ENCODE measurements at places on chromosomes 12 and 14. TPM values are rescaled to one million over a fixed set of nuclear protein-coding genes. Genes with fewer than 3 reads are reported as not detected.

The LHX5 gene
- not detected for total RNA-seq

The AMN1 gene
- total RNA-seq: 5.6 TPM

The SLC38A2 gene
- 249 TPM for total RNA-seq

The KRT6A gene
- total RNA-seq: not detected

The SCNN1A gene
- 2.2 TPM for total RNA-seq

The MEG3 gene
- not detected for total RNA-seq

The SLCO1B3 gene
- not detected for total RNA-seq

DNA sequence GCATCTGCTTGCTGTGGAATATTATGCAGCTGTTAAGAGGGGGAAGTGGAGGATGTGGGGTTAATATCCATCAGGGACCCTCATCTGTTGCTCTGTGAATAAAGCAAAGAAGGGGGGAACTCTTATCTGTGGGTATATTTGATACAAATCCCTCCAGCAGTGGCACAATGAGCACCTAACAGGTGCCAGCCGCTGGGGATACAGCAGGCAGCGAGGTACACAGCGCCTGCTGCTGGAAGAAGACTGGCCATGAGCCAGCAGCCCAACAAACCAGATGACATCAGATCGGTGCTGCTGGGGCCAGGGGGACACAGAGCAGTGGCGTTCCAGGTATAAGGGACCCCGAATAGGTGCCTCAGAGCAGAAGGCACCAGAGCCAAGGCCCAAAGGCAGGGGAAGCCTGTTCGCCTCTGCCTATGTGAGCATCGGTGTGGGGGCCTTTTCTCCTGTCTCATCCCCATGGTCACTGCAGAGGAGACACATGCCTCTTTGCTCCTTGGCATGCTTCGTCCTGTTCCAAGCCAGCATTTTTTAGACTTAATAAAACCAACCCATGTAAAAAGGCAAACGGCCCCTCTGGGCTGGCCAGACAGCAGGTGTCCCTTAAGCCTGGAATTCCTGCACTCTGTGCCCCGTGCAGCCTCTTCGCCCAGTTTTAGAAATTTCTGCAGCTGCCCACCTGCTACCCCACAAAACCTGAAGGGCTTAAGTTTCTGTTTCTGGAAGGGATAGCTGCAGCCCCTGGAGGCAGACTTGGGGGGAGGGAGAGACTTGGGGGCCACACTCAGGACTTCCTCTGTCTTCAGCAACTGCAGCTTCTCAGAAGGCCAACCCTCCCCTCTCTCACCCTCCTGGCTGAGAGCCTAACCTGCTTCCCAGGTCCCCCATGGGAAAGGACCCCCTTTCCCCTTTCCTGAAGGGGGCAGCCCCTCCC, 1.6 kb upstream of the CKB start:
- no peak for DNase-seq
- peaks cover 14% of the 10 kb centered on the region for H3K27me3 ChIP-seq
- H3K4me1 ChIP-seq: peaks cover 13% of the 10 kb centered on the region
- H3K27ac ChIP-seq: no peak overlapping the region
- H3K4me3 ChIP-seq: peak overlapping the region; percentile 74

GRCh38 chr12:95173392-95174251, 43.6 kb downstream of the FGD6 start:
- peaks cover 46% of the 10 kb centered on the region for H3K4me1 ChIP-seq
- peaks cover 8% of the 10 kb centered on the region for H3K36me3 ChIP-seq
- no peak overlapping the region for H3K27ac ChIP-seq
- H3K4me3 ChIP-seq: no peak overlapping the region

DNA sequence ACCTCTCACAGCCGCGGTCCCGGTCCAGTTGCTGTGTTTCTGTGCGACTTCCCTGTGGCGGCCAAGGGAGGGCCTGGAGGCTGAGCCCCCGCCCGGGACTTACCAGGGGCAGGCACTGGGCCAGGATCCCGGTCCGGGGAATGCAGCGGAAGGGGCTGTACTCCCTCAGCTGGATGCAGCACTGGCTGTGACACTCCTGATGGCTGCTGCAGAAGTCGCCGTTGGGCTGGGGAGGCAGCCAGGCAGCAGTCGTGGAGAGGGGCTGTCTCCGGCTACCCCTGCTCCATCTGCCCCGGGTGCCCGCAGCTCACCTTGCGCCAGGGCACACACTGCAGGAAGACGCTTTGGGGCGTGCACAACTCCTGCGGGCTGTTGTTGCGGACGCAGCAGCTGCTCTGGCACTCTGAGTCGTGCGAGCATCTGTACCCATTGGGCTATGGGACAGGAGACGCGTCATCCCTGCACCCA, 6.2 kb downstream of the LRCOL1 start:
- peaks cover 4% of the 10 kb centered on the region for H3K36me3 ChIP-seq
- no peak overlapping the region for H3K27ac ChIP-seq
- H3K4me3 ChIP-seq: no peak overlapping the region
- H3K27me3 ChIP-seq: peaks cover 28% of the 10 kb centered on the region
- DNase-seq: peak; percentile 3

- H3K4me1 ChIP-seq: no peaks in the 10 kb centered on the region
- DNase-seq: no peak
- H3K27ac ChIP-seq: no peak overlapping the region
- H3K36me3 ChIP-seq: no peaks in the 10 kb centered on the region
These were observed 451.2 kb downstream of the RPS29 start for GRCh38 chr14:49134940-49135339.

DNA sequence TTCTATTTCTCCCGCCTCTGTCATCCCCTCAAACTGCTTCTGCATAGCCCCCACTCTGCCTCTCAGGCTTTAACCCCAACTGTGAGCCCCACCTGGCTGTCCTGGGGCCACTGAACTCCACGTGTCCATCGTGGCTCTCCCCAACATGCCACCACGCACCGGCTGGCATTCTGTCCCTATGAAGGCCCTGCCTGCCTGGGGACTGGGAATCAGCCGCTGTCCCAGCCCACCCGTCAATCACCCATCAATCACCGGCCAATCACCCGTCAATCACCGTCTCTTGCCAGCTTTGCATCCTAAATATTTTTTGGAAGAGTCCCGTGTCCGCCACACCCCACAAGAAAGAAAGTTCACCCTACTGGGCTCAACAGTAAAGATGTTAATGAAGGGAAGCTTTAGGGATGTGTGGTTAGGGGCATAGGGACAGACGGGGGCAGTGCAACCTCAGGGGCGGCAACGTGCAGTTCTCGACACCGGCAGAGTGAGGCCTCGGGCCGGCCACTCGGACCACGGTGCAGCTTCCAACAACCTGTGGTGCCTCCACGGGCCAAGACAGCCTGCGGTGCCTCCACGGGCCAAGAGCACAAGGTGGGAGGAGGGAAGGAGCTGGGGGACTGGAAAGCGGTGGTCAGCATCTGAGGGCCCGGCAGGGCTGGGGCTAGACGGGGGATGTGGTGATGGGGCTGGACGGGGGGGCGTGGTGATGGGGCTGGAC, 85.6 kb downstream of the GALNT9 start:
- no peak for DNase-seq
- H3K27me3 ChIP-seq: peaks cover 8% of the 10 kb centered on the region
- H3K36me3 ChIP-seq: no peaks in the 10 kb centered on the region
- no peak overlapping the region for H3K27ac ChIP-seq
- no peak overlapping the region for H3K4me3 ChIP-seq

- H3K4me3 ChIP-seq: no peak overlapping the region
- H3K4me1 ChIP-seq: peaks cover 5% of the 10 kb centered on the region
- no peak for DNase-seq
- H3K36me3 ChIP-seq: no peaks in the 10 kb centered on the region
- H3K27ac ChIP-seq: no peak overlapping the region
- H3K27me3 ChIP-seq: peaks cover 2% of the 10 kb centered on the region
These were observed 88.0 kb downstream of the TMTC2 start for GRCh38 chr12:82774666-82775065.

- peaks cover 9% of the 10 kb centered on the region for H3K4me1 ChIP-seq
- no peak overlapping the region for H3K4me3 ChIP-seq
- H3K36me3 ChIP-seq: peaks cover 9% of the 10 kb centered on the region
- no peak overlapping the region for H3K27ac ChIP-seq
These were observed 15.3 kb downstream of the VPS37B start for GRCh38 chr12:122880668-122881067.

GRCh38 chr14:82987502-82988124, 1454.0 kb upstream of the SEL1L start:
- no peak overlapping the region for H3K4me3 ChIP-seq
- no peaks in the 10 kb centered on the region for H3K27me3 ChIP-seq
- DNase-seq: no peak
- no peak overlapping the region for H3K27ac ChIP-seq

- peaks cover 4% of the 10 kb centered on the region for H3K27me3 ChIP-seq
- H3K4me1 ChIP-seq: no peaks in the 10 kb centered on the region
- no peaks in the 10 kb centered on the region for H3K36me3 ChIP-seq
These were observed 34.1 kb upstream of the NUBPL start for GRCh38 chr14:31527087-31527486.

- H3K4me3 ChIP-seq: no peak overlapping the region
- peaks cover 3% of the 10 kb centered on the region for H3K36me3 ChIP-seq
- H3K27ac ChIP-seq: no peak overlapping the region
These were observed 61.9 kb downstream of the SMUG1 start for GRCh38 chr12:54126696-54127537.

GRCh38 chr14:20683891-20684661, at the start of gene RNASE4:
TSS of gene RNASE4 (plus strand) at chr14:20684560. CDS start at chr14:20699372, 14,812 bp downstream.
- no peak within 1 kb of the TSS for H3K27ac ChIP-seq
- peak; percentile 76 for DNase-seq
- peaks cover 16% of the 10 kb centered on the region for H3K27me3 ChIP-seq
- peaks cover 6% of the 10 kb centered on the region for H3K4me1 ChIP-seq
- H3K4me3 ChIP-seq: peak within 1 kb of the TSS; percentile 90

GRCh38 chr12:19003141-19003540, 126.4 kb upstream of the PLEKHA5 start:
- no peaks in the 10 kb centered on the region for H3K36me3 ChIP-seq
- H3K27me3 ChIP-seq: no peaks in the 10 kb centered on the region

DNA sequence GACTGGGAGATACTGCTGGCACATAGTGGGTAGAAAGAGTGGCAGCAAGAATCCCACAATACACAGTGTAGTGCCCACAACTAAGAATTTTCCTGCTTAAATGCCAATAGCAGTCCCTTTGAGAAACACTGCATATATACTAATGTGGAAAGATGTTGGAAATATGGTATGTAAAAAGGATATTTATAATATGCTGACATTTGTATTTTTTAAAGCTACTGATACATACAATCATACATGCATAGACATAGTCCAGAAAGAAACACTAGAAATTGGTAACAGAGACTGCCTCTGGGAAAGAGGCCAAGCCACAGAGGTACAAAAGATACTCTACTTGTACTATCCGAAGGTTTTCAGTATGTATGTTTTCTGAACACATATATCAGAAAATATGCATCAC, 30.3 kb downstream of the TRIP11 start:
- no peak for DNase-seq
- no peak overlapping the region for H3K4me3 ChIP-seq
- no peaks in the 10 kb centered on the region for H3K4me1 ChIP-seq
- H3K36me3 ChIP-seq: peaks cover 19% of the 10 kb centered on the region
- H3K27ac ChIP-seq: no peak overlapping the region

GRCh38 chr14:96055753-96056508, 16.8 kb downstream of the C14orf132 start:
- no peak for DNase-seq
- no peaks in the 10 kb centered on the region for H3K4me1 ChIP-seq
- H3K27me3 ChIP-seq: peaks cover 10% of the 10 kb centered on the region
- no peak overlapping the region for H3K4me3 ChIP-seq

DNA sequence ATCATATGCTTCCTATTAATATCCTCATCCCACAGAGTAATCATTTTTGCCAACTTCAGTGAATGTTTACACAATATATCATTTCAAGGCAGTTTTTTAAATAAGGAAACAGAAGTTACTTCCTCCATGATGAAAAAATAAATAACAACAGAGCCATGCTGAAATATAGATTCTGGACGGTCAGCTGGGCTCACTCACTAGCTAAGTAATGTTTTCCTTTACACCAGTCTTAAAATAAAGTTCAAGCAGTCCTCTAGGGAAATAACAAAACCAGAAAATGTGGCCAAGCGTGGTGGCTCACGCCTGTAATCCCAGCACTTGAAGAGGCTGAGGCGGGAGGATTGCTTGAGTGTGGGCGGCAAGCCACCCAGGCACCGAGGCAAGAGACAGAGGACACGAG, 28.7 kb downstream of the AICDA start:
- no peak overlapping the region for H3K27ac ChIP-seq
- H3K4me1 ChIP-seq: peaks cover 4% of the 10 kb centered on the region
- DNase-seq: no peak
- no peaks in the 10 kb centered on the region for H3K36me3 ChIP-seq
- no peak overlapping the region for H3K4me3 ChIP-seq

DNA sequence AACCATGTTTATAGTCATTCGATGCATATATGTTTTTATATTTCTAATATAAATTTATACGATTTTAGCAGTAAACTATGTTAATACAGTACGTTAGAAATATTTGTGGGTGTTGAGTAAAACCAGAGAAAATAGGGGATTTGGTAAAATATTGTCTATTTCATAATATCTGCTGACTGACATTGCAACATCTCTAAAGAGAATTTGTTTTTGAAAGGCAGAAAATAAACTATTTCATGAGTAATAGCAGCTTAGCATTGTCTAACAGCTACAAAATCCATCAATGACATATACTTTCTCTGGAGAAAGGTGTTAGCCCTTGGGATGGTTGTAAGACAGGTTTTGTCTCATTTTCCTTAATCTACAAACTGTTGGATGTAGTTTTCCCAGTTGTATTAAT, 144.9 kb downstream of the PDE3A start:
- H3K27me3 ChIP-seq: no peaks in the 10 kb centered on the region
- H3K36me3 ChIP-seq: no peaks in the 10 kb centered on the region
- no peak overlapping the region for H3K27ac ChIP-seq
- DNase-seq: no peak

DNA sequence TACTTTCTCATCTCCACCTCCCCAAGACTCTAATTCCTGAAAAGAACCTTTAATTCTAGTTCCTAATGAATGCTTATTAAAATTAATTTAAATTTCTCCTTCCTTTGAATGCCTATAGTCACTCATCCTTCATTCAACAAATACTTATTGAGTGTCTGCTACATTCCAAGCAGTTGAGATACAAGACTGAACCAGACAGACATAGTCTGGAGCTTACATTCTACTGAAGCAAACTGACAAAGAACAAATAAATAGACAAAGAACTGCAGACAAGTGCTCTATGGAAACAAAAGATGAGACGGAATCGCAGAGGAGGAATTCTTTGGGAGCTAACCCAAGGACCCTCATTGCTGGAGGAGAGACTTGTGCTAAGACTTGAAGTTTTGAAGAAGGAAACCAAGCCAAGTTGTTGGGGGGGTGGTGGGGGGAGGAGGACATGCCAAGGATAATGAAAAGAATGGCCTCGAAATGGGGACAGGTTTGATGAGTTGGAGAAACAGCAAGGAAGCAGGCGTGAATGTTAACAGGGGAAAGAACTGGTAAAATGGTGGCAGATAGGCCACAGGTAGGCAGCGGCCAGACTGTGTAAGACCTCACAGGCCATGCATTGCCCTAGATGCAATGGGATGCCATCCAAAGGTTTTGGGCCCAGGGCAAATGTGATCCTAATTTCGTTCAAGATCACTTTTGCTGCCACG, 9.7 kb upstream of the TDG start:
- DNase-seq: peak; percentile 4
- peak overlapping the region; percentile 74 for H3K27ac ChIP-seq
- H3K27me3 ChIP-seq: peaks cover 10% of the 10 kb centered on the region
- H3K4me3 ChIP-seq: peak overlapping the region; percentile 94
- H3K36me3 ChIP-seq: peaks cover 16% of the 10 kb centered on the region
- peaks cover 16% of the 10 kb centered on the region for H3K4me1 ChIP-seq

All from endothelial cell (in vitro differentiated cells).